ENCODE measurements at places on chromosomes 3 and 15. TPM values are rescaled to one million over a fixed set of nuclear protein-coding genes. Genes with fewer than 3 reads are reported as not detected.

RHOV gene
- total RNA-seq = not detected

LSAMP gene
- not detected for total RNA-seq

CFAP20DC gene
- total RNA-seq = 2.0 TPM

GRAMD2A gene
- total RNA-seq = not detected

DNA sequence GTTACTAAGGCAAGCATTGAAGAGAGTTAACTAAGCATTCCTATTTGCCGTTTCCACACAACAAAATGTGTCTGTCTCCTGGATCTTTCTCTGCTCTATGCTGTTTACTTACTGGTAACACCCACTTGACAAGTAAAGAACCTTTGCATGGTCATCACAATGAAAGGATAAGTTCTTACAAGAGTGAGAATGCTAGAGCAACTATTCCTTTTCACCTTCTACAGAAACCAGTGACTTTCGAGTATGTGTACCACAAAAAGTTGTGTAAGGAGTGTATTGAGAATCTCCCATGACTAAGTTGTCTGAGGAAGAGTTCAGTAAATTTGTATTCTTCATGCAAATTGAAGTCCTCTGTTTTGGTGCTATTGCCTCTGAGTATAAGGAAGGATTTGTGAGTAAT is 10.8 kb downstream of the TIPARP start:
- H3K36me3 ChIP-seq = peaks cover 74% of the 10 kb centered on the region
- peak overlapping the region; percentile 31 for H3K4me3 ChIP-seq
- H3K4me1 ChIP-seq = peaks cover 86% of the 10 kb centered on the region
- H3K27ac ChIP-seq = peak overlapping the region; percentile 43
- no peak for DNase-seq

GRCh38 chr3:182252802-182253201 is 540.5 kb upstream of the ATP11B start:
- H3K36me3 ChIP-seq = no peaks in the 10 kb centered on the region
- H3K4me1 ChIP-seq = no peaks in the 10 kb centered on the region
- no peak overlapping the region for H3K27ac ChIP-seq
- DNase-seq = no peak

DNA sequence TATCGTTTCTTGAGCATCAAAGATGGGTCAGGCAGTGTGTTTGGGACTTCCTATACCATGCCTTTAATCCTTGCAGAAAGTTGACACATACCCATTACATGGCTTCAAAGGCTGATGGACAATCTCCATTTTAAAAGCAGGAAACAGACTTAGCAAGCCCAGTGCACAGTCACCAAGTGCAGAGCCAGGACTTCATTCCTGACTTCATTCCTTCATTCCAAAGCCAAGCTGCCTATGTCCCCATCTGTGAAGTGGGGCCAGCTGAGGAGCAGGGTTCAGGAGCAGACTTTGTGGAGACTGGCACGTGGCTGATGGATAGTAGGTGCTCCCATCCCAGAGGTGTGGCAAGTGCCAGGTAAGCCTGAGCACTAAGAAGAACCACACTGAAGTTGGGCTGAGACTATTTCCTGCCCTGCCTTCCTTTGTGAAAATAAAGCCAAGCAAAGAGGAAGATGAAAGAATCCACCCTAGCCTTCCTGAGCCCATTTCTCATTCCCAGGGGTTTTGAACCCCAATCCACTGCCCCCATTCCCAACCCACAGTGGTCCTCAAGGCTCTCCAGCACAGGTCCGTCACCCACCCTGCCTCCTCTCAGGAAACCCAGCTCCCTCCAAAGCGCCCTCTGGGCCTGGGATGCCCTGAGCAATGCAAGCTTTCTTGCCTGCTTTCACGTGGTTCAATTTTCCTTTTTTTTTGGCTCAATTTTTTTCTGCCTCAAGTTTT is 1.8 kb downstream of the CX3CR1 start:
- no peaks in the 10 kb centered on the region for H3K36me3 ChIP-seq
- no peak overlapping the region for H3K27ac ChIP-seq
- H3K4me1 ChIP-seq = peaks cover 58% of the 10 kb centered on the region
- DNase-seq = no peak

- no peaks in the 10 kb centered on the region for H3K36me3 ChIP-seq
- no peak overlapping the region for H3K4me3 ChIP-seq
- no peak overlapping the region for H3K27ac ChIP-seq
- no peaks in the 10 kb centered on the region for H3K4me1 ChIP-seq
- DNase-seq = no peak
- peaks cover 3% of the 10 kb centered on the region for H3K27me3 ChIP-seq
Observed at GRCh38 chr3:55782807-55783206, 295.7 kb upstream of the WNT5A start.

GRCh38 chr3:179991883-179992282 is 44.9 kb downstream of the PEX5L start:
- H3K4me1 ChIP-seq = no peaks in the 10 kb centered on the region
- no peak overlapping the region for H3K4me3 ChIP-seq
- H3K27me3 ChIP-seq = no peaks in the 10 kb centered on the region
- H3K36me3 ChIP-seq = no peaks in the 10 kb centered on the region
- no peak overlapping the region for H3K27ac ChIP-seq

DNA sequence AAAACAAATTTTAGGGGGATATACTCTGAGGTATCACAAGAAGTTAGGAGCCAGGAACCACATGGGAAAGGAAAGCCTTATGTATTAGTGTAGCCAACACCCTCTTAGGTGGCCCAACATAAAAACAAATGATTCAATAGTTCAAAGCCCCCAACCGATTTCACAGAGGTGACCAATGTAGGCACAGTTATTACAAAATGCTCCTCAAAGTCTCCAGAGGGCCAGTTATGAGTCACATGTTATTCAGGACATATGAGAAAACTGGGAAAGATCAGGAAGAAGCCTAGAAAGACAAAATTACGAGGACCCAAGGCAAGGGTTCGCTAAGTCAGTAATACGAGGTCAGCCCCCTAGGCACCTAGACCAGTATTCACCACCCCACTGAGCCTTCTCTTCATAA is 29.9 kb upstream of the FBN1 start:
- H3K27me3 ChIP-seq = no peaks in the 10 kb centered on the region
- H3K4me3 ChIP-seq = no peak overlapping the region
- no peaks in the 10 kb centered on the region for H3K4me1 ChIP-seq
- DNase-seq = no peak
- no peaks in the 10 kb centered on the region for H3K36me3 ChIP-seq

DNA sequence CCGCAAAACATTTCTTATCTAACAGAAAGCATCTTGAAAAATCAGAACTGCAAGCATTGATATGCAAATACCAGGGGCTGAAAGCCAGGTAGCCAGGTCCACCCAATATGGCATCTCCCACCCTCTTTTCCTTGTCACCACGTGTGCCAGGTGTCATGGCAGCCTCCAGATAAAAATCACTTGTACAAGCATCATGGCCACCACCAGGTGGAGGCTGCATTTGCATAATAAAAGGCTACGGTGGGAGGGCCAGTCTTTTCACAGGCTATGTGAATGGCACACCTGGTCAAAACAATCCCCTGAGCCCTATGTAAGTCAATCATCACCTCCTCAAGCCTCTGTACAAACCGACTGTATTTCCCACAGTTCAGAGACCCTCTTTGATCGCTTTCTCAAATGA is 1233.1 kb upstream of the ALCAM start:
- H3K27me3 ChIP-seq = no peaks in the 10 kb centered on the region
- H3K4me1 ChIP-seq = no peaks in the 10 kb centered on the region
- H3K4me3 ChIP-seq = no peak overlapping the region
- no peaks in the 10 kb centered on the region for H3K36me3 ChIP-seq
- no peak overlapping the region for H3K27ac ChIP-seq

DNA sequence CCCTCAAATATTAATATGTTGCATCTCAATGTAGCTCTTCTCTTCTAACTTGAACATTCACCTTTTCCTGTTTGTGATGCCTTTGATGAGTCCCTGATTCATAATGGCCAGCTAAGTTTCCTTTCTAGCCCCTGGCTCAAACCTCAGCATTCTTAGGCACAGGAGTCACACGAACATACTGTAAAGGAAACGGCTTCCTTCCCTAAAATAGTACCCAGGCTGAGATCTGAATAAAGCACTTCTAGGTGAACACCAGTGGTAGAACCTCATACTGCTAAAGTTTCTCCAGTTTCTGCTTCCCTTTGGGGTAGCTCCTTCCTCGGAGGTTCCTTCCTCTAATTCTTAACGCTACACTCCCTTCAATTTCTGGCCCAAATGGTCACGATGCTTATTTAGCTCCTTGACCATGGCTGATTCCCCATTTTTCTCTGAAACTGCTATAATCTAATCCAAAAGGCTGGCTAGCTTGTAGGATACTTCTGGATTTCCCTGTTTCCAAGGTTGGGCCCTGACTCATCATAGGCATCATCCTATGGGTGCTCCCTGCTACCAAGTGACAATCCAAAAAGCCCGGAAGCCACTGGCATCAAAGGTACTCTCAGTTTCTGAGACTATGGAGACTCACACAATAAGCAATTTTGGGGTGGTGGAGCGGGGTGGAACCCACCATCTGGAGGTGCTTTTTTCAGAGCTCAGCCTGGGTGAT is 2.4 kb downstream of the ANAPC13 start:
- peaks cover 41% of the 10 kb centered on the region for H3K36me3 ChIP-seq
- H3K27me3 ChIP-seq = no peaks in the 10 kb centered on the region
- no peak for DNase-seq
- peak overlapping the region; percentile 96 for H3K4me3 ChIP-seq
- peaks cover 42% of the 10 kb centered on the region for H3K4me1 ChIP-seq
- peak overlapping the region; percentile 67 for H3K27ac ChIP-seq

GRCh38 chr15:46280762-46281542 is 646.1 kb downstream of the SQOR start:
- H3K27me3 ChIP-seq = no peaks in the 10 kb centered on the region
- DNase-seq = no peak
- H3K36me3 ChIP-seq = no peaks in the 10 kb centered on the region
- no peak overlapping the region for H3K4me3 ChIP-seq
- no peaks in the 10 kb centered on the region for H3K4me1 ChIP-seq

GRCh38 chr15:81197688-81198281 is 1.1 kb downstream of the IL16 start:
- peaks cover 3% of the 10 kb centered on the region for H3K4me1 ChIP-seq
- H3K36me3 ChIP-seq = no peaks in the 10 kb centered on the region
- no peak overlapping the region for H3K4me3 ChIP-seq
- peaks cover 8% of the 10 kb centered on the region for H3K27me3 ChIP-seq

GRCh38 chr3:122184591-122184929 is 1.1 kb downstream of the CASR start:
- H3K4me1 ChIP-seq = peaks cover 5% of the 10 kb centered on the region
- no peak for DNase-seq

Measured in activated CD4-positive, alpha-beta T cell treated with anti-CD3 and anti-CD28 coated beads, Interleukin-2, amount 10 ng/mL, durations not matched to agents 7 days and 5 days (primary cell).